ENCODE measurements at places on chromosomes 11 and 22. TPM values are rescaled to one million over a fixed set of nuclear protein-coding genes. Genes with fewer than 3 reads are reported as not detected.

GRCh38 chr11:68442433-68442832 is 18.1 kb upstream of the PPP6R3 start:
- DNase-seq: no peak
- no peaks in the 10 kb centered on the region for H3K27me3 ChIP-seq
- H3K4me3 ChIP-seq: no peak overlapping the region
- no peaks in the 10 kb centered on the region for H3K4me1 ChIP-seq

DNA sequence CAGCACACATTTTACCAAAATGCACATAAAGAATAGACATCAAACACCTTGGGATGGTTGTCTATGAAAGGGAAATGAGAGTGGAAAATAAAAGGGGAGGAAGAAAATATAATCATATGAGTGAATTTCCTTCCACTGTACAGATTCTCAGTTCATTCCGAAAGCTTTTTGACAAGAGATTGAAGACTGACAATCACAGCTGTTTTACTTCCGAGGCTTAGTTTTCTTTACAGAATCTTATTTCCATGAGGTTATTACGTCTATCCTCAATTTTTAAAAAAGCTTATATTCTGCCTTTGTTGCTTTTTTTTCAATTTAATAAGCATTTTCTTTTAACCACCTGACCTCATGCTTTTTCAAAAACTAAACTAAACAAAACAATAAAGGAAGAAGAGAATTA is 12.8 kb upstream of the NNMT start:
- H3K36me3 ChIP-seq: no peaks in the 10 kb centered on the region
- no peak overlapping the region for H3K4me3 ChIP-seq
- H3K27me3 ChIP-seq: no peaks in the 10 kb centered on the region
- H3K27ac ChIP-seq: no peak overlapping the region

GRCh38 chr11:116762132-116762531 is 10.7 kb downstream of the BUD13 start:
- H3K4me3 ChIP-seq: no peak overlapping the region
- no peaks in the 10 kb centered on the region for H3K27me3 ChIP-seq
- no peaks in the 10 kb centered on the region for H3K4me1 ChIP-seq
- DNase-seq: no peak

DNA sequence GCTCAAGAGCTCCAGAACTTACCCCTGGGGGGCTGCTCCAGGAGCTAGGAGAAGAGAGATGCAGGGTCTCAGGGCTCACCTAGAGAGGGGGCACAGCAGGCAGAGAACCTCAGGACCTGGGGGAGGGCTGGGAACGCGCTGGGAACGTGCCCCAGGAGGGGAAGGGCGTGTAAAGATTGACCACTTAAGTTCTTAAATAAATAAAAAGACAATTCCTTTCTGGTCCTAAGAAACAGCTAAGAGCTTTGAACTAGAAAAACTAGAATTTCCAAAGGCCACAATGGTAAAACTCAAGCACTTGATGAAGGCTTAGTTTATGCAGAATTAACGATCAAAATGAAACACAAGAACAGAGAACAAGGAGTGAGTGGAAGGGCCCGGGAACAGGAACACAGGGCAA is 89.1 kb downstream of the CELSR1 start:
- H3K27me3 ChIP-seq: no peaks in the 10 kb centered on the region
- no peak overlapping the region for H3K4me3 ChIP-seq
- H3K27ac ChIP-seq: no peak overlapping the region
- H3K36me3 ChIP-seq: no peaks in the 10 kb centered on the region
- no peaks in the 10 kb centered on the region for H3K4me1 ChIP-seq

DNA sequence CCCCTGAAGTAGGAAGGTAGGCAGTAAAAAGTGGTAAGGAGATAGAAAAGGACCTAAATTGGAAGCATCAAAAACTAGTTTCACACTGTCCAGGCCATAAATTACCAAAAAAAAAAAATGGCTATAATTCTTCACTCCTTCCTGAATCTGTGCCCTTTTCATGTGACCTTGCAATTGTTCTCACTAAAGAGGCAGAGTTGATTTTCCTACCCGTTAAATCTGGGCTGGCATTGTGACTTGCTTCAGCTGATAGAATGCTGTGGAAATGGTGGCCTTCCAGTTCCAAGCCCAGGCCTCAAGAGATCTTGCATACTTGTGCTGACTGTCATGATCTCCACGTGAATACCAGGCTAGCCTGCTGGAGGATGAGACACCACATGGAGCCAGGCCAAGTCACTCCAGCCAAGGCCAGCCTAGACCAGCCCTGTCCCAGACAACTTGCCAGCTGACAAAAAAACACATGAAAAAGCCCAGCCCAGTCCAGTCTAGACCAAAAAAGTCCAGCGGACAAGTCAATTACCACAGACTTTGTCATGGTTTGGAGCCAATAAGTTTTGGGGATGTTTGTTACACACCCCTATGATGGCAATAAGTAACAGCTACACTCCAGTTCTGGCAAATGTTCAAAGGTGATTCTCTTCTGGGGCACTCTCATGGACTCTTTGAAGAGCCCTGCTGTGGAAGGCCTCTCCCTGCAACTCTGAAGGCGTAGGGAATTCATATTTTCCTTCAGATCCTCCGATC is 51.4 kb upstream of the NUP50 start:
- no peaks in the 10 kb centered on the region for H3K36me3 ChIP-seq
- H3K27ac ChIP-seq: no peak overlapping the region
- H3K27me3 ChIP-seq: no peaks in the 10 kb centered on the region
- no peak for DNase-seq
- H3K4me1 ChIP-seq: no peaks in the 10 kb centered on the region

- no peak overlapping the region for H3K4me3 ChIP-seq
- no peaks in the 10 kb centered on the region for H3K36me3 ChIP-seq
- H3K27me3 ChIP-seq: no peaks in the 10 kb centered on the region
- no peak for DNase-seq
Measured at GRCh38 chr11:133573081-133573480, 40.8 kb upstream of the OPCML start.

Gene OMP
- total RNA-seq: 16.8 TPM

Gene NPAS4
- total RNA-seq: 0.37 TPM

DNA sequence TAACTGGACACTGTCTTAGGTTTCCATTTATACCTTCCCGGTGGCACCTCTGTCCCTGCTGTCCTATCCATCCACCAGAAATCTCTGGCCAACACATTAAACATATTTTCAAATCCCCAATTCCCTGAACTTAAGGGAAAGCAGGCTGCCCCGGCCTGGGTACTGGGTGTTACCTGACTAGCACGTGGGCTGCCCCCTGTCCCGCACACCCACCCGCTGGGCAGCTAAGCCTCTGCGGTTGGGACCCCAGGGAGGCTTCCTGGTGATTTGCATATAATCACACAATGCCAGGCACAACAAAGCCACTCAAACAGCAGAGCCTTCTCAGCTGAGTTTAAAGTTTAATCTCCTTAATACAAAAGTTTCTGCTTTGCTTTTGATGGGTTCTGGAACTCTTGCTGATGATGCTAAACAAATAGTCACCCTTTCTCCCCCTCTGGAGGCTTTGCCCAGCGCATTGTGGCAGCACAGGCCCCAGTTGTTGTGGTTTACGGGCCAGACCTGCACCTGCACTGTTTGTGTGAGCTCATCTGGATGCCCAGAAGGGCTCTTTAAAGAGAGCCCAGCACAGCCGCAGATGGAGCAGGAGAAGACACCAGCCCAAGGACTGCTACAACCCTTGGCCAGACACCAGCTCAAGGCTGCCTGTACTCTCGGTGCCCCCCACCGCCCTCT is 59.9 kb upstream of the POU2AF1 start:
- no peaks in the 10 kb centered on the region for H3K36me3 ChIP-seq
- no peak overlapping the region for H3K4me3 ChIP-seq
- DNase-seq: no peak

Gene SLC25A1
- 218 TPM for total RNA-seq

DNA sequence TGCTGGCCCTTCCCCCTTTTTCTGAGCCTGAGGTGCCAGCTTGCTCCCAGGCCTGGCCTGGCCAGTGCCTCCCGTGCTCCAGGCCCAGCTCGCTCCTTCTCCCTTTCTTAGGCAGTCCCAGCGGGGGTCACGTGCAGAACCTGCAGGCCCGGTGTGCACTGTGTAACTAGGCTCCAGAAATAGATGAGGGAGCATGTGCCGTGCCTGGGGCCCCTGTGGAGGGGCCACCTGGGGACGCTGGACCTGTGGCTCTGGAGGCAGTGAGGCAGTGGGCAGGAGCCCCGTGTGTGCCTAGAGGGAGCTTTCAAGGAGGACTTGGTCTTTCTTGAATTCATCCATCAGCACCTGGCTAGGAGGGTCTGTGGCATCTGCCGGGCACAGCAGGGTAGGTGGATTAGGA is 11.5 kb downstream of the PTDSS2 start:
- H3K4me1 ChIP-seq: no peaks in the 10 kb centered on the region
- H3K27ac ChIP-seq: no peak overlapping the region
- H3K36me3 ChIP-seq: no peaks in the 10 kb centered on the region
- DNase-seq: no peak
- no peaks in the 10 kb centered on the region for H3K27me3 ChIP-seq
- H3K4me3 ChIP-seq: no peak overlapping the region

- no peak overlapping the region for H3K4me3 ChIP-seq
- H3K4me1 ChIP-seq: no peaks in the 10 kb centered on the region
- no peaks in the 10 kb centered on the region for H3K27me3 ChIP-seq
- no peak overlapping the region for H3K27ac ChIP-seq
Measured at GRCh38 chr11:5992604-5993251, 5.9 kb upstream of the OR52L1 start.

GRCh38 chr11:119222308-119222707 is 16.2 kb downstream of the CBL start:
- DNase-seq: no peak
- no peaks in the 10 kb centered on the region for H3K36me3 ChIP-seq
- H3K4me1 ChIP-seq: no peaks in the 10 kb centered on the region
- no peak overlapping the region for H3K27ac ChIP-seq

- H3K27ac ChIP-seq: no peak overlapping the region
- H3K36me3 ChIP-seq: no peaks in the 10 kb centered on the region
- H3K4me1 ChIP-seq: peaks cover 4% of the 10 kb centered on the region
- no peak overlapping the region for H3K4me3 ChIP-seq
- H3K27me3 ChIP-seq: no peaks in the 10 kb centered on the region
- no peak for DNase-seq
Measured at GRCh38 chr11:96204721-96205459, 138.1 kb downstream of the MAML2 start.

Gene NPTXR
- 0.82 TPM for total RNA-seq

Gene MRGPRX3
- total RNA-seq: not detected

DNA sequence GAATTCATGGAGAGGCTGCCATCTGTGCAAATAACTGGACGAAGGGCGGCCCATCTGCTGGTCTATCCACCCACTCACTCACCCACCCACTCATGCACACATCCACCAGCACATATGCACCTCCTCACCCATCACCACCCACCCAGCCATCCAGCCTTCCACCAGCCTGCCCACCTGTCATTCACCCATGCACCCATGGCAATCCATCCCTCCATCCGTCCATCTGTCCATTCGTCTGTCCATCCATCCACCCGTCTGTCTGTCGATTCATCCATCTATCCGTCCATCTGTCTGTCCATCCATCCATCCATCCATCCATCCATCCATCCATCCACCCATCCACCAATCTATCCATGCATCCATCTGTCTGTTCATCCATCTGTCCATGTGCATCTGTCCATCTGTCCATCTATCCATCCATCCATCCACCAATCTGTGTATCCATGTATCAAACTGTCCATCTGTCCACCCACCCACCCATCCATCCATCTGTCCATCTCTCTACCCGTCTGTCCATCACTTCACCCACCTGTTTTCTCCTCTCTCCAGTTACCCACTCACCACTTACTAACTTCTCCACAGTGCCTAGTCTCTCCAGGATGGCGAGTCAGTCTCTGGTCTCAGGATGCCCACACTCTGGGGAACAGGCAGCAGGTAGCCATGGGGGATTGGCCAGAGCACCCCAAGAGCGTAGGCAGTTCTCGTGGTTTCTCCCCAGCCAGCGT is 8.9 kb downstream of the TRPM5 start:
- H3K36me3 ChIP-seq: no peaks in the 10 kb centered on the region
- DNase-seq: no peak
- H3K4me1 ChIP-seq: no peaks in the 10 kb centered on the region

GRCh38 chr11:20451568-20451967 is 64.1 kb downstream of the PRMT3 start:
- no peaks in the 10 kb centered on the region for H3K4me1 ChIP-seq
- no peak overlapping the region for H3K27ac ChIP-seq
- no peak overlapping the region for H3K4me3 ChIP-seq
- H3K27me3 ChIP-seq: no peaks in the 10 kb centered on the region

GRCh38 chr22:50244420-50245213 is at the start of gene TUBGCP6:
Gene TUBGCP6 (minus strand): TSS chr22:50245023. CDS start chr22:50244459, 564 bp downstream.
- H3K27me3 ChIP-seq: no peaks in the 10 kb centered on the region
- H3K4me1 ChIP-seq: peaks cover 35% of the 10 kb centered on the region
- no peaks in the 10 kb centered on the region for H3K36me3 ChIP-seq
- peak within 1 kb of the TSS; percentile 85 for H3K27ac ChIP-seq

Gene BLID
- total RNA-seq: not detected

GRCh38 chr22:32619614-32620426 is 145.2 kb downstream of the FBXO7 start:
- no peaks in the 10 kb centered on the region for H3K27me3 ChIP-seq
- H3K36me3 ChIP-seq: no peaks in the 10 kb centered on the region
- no peak for DNase-seq
- no peaks in the 10 kb centered on the region for H3K4me1 ChIP-seq
- no peak overlapping the region for H3K27ac ChIP-seq

- H3K27ac ChIP-seq: no peak overlapping the region
- no peaks in the 10 kb centered on the region for H3K27me3 ChIP-seq
- no peaks in the 10 kb centered on the region for H3K36me3 ChIP-seq
- H3K4me3 ChIP-seq: no peak overlapping the region
Measured at GRCh38 chr22:35742342-35743100, 24.8 kb downstream of the APOL5 start.

GRCh38 chr11:97888641-97889040 is 1132.1 kb upstream of the CNTN5 start:
- H3K36me3 ChIP-seq: no peaks in the 10 kb centered on the region
- H3K27ac ChIP-seq: no peak overlapping the region
- no peaks in the 10 kb centered on the region for H3K4me1 ChIP-seq

GRCh38 chr11:11787305-11788062 is 54.3 kb upstream of the USP47 start:
- no peaks in the 10 kb centered on the region for H3K4me1 ChIP-seq
- H3K36me3 ChIP-seq: no peaks in the 10 kb centered on the region
- H3K27me3 ChIP-seq: no peaks in the 10 kb centered on the region
- H3K4me3 ChIP-seq: no peak overlapping the region
- peak; percentile 81 for DNase-seq

Gene PANX2
- not detected for total RNA-seq

- H3K36me3 ChIP-seq: no peaks in the 10 kb centered on the region
- no peak overlapping the region for H3K27ac ChIP-seq
- no peaks in the 10 kb centered on the region for H3K4me1 ChIP-seq
- DNase-seq: no peak
Measured at GRCh38 chr11:18853086-18853720, 61.6 kb upstream of the PTPN5 start.
